Stromal cell of bone marrow (primary cell): ENCODE measurements at places on chromosomes 11 and 22.

GRCh38 chr22:32619614-32620426, 145.2 kb downstream of the FBXO7 start:
- peak; percentile 63 for DNase-seq

DNA sequence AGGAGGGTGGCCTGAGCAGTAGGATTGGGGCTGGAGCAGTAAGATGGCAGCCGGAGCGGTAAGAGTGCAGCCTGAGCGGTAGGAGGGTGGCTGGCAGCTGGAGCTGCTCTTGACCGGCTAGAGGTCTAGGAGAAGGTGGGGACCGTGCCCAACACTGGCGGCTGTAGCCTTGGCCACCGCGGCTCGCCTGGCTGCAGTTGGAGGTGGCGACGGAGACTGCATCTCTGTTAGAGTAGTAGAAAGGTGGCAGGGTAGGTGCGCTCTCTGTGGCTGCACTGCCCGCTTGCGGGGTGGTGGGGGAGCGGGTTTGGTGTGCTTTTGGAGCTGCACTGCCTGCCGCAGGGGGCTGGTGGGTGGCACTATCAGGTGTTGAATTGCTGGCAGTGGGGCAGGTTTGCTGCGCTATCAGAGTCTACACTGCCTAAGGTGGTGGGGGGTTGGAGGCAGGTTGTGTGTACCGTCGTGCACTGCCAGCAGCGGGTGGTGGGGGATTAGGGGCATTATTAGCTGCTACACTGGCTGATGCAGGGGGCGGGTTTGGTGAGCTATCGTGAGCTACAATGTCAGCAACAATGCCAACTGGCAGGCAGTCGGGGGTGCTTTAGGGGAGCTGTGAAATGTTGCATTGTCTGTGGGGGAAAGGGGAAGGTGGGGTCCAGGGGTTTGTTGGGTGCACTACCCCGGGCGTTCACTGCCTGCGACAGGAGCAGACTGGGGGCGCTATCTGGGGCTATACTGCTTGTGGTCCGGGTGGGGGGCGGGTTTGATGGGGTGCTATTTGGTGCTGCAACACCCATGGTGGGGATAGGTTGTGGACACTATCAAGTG, 4461.3 kb upstream of the OR11H1 start:
- DNase-seq: no peak

- DNase-seq: no peak
Measured at GRCh38 chr11:133180201-133180600, 352.1 kb downstream of the OPCML start.

- DNase-seq: no peak
Measured at GRCh38 chr11:19395050-19395449, 154.3 kb upstream of the E2F8 start.

DNA sequence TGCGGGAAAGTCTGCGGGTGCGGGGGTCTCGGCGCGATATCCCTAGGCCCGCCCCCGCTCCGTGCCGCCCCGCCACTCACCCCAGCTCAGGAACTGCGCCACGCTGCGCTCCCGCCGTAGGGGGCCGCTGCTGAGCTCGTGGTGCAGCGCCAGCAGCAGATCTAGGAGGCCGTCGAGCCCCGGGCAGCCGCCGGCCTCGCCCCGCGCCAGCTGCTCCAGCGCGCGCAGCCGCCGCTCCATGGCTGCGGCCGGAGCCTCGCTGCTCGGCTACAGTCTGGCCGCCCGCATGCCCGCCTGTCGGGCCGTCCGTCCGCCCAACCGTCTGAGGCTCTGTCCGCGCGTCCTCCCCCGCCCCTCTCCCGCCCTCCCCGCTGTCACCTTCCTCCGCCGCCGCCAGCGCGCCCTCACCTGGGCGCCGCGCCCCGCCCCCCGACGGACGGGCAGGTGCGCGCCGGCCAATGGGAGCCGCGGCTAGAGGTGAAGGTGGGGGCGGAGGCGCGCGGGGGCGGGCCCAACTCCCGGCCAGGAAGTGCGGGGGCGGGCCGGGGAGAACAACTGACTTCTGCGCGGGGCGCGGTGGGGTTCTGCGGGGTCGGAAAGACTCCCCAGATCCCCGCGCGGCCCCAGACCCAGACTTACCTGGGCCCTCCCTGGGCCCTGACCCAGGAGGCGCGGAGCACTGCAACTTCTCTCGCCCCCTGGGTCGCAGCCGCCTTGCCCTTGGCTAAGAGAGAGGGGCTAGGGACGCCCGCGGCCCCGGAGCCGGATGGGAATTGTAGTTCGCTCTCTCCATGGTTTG, at the start of gene CDC42BPG:
CDC42BPG (minus strand) TSS at position 324 of the 799 bp plus-strand sequence; CDS start at position 240, 84 bp downstream.
- peak; percentile 25 for DNase-seq

DNA sequence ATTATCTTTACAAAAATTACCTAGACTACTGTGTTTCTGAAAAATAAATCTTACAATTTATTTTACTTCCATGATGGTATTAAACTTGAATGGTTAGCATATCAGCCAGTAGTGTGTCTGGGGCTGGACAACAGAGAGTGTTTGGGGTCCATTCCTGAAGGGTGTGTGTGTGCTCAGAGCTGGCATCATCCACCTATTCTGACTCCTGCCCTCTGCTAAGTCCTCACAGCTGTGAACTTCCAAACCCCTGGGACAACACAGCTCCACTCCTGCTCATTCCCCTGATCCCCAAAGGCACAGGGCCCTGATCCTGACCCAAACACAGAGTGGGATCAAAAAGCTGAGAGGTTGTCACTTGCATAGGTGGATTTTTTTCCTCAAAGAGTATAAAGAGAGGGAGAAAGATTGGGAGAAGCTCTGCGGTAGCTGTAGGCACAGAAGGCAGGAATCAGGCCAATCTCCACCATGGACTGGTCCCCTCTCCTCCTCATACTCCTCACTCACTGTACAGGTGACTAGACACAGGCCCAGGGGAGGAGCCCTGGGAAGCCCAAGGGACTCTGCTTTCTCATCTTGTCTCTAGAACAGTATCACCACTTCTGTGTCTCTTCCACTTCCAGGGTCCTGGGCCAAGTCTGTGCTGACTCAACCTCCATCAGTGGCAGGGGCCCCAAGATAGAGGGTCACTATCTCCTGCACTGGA, 55.7 kb upstream of the TOP3B start:
- no peak for DNase-seq

DNA sequence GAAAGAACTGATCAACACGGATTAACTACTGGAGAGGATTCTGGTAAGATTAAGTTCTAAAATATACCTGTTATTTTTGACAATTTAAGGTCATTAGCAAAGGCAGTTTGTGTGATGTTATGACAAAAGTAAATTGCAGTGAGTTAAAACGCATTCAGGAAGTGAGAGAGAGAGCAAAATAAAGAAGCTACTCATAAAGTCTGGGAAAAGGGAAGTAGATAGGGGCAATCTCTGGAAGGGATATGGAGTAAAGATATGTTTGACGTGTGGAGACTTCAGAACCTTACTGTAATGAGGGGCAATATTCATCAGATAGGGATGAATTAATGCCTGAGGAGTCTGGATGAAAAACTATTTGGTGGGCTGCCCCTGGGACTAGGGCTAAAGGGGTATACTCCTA, 16.8 kb downstream of the OR56B4 start:
- DNase-seq: no peak

GRCh38 chr11:128551611-128552335, 35.6 kb downstream of the ETS1 start:
- no peak for DNase-seq

- DNase-seq: no peak
Measured at GRCh38 chr22:48689206-48689605, 1138.5 kb downstream of the BRD1 start.

DNA sequence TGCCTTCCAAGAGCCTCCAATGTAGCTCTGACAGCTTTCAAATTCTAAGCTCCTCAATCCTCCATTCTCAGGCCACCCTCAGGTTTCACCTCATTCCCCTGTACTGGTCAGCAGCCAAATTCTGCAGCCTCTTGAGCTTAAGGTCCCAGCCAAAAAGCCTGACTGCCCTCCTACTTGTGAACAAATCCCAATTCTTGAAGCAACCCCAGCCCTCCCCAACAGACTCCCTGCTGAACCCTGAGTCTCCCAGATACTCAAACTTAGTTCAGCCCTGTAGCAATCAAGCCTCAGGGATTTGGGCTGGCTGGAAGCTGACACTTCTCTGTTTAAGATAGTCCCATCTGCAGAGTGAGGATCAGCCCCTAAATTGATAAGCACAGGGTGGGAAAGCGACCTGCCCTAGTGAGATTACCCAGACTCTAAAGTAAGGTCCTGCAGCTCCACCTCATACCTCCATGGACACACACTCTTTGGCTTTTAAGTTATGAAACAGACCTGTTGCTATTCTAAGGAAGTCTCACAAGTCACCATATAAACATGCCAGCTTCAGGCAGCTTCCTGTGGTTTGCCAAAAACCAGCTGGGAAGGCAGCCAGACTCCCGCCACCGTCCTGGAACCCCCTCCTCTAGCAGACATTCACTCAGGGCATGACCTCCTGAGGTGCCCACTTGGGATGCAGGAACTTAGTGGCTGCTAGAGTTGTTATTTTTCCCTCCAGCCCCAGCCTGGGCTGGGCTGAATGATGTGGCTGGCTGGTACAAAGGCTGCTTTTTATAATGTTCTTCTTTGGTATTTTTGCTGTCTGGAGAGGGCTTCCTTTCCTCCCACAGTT, 82.5 kb upstream of the PICALM start:
- DNase-seq: no peak

GRCh38 chr11:115198321-115198741, 305.9 kb downstream of the CADM1 start:
- DNase-seq: no peak

- no peak for DNase-seq
Measured at GRCh38 chr11:131240421-131240820, 130.0 kb upstream of the NTM start.

DNA sequence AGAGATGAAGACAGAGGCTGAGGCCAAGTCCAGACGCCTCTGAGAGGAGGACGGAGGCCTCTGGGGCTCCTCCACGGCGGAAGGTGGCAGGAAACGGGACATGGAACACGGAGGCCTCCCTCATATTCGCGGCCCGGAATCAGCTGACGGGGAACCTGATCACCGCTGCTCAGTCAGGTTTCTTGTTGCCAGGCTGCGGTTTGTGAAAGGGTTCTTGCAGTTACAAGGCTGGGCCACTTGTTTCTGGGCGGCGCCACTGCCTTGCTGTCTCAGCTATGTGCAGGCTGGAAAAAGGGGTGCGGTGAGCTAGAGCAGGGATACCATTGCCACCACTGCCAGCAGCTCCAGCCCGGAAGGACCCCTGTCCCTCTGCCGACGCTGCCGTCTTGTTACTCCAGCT, 10.0 kb upstream of the MMP1 start:
- peak; percentile 18 for DNase-seq

GRCh38 chr22:45101515-45102227, 62.1 kb upstream of the NUP50 start:
- DNase-seq: peak; percentile 65

GRCh38 chr11:96228910-96229309, 114.1 kb downstream of the MAML2 start:
- DNase-seq: no peak

DNA sequence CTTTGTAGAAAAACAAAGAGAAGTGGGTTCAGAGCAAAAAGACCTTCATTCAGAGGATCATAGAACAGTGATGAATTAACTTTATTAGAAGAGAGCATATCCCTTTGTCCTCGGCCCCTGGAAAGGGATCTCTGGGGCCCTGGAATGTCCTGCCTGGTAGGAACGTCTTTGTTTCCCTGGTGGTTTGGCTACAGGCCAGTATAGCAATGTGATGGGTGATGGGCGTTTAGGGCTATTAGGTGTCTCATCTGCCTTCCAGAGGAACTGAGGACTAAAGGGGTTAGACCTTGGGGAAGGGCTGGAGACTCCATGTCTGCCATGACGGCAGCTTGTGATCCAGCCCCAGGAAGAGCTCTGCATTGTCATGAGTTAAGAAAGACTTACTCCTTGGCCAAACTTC, 9.1 kb downstream of the APOL4 start:
- no peak for DNase-seq

GRCh38 chr11:19849107-19849789, 136.6 kb downstream of the NAV2 start:
- no peak for DNase-seq

DNA sequence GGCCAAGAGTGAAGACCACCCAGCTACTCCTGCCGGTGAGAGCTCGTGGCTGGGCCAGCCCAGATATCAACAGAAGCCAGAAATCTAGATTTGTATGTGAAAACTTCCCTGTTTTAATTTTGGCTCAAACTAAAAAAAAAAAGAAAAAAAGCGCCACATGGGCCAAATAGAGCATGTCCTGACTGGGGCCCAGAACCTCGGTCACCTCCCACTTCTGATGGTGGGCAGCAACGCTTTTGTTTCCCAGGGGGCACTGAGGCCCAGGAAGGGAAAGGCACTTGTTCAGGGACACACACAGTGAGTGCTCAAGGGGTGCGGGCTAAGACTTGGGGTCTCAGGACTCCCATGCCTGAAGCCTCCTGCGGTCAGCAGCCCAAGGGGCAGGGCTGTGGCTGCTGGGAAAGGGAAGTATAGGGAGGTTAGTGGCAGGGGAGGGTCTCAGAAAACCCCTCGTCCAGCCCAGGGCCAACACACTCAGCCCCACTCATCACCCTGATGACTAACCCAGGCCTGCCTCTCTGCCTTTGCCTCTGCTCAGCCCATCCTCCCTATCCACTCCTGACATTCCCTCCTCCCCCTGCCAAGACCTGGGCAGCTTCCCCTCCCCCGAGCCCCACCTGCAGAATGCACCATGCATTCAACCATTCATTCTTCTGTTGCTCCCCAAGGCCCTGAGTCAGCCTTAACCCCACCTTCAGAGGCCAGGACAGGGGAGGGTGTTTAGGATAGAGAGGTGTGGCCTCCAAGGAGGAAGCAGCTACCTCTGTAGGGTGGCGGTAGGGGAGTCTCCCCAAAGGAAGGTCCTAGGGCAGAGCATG, 30.0 kb upstream of the TCF20 start:
- DNase-seq: no peak

- DNase-seq: peak; percentile 24
Measured at GRCh38 chr11:36672815-36673450, 74.9 kb upstream of the RAG2 start.

- DNase-seq: peak; percentile 9
Measured at GRCh38 chr11:85182441-85183387, 444.4 kb downstream of the DLG2 start.

- no peak for DNase-seq
Measured at GRCh38 chr22:30314915-30315314, 11.8 kb downstream of the TBC1D10A start.

DNA sequence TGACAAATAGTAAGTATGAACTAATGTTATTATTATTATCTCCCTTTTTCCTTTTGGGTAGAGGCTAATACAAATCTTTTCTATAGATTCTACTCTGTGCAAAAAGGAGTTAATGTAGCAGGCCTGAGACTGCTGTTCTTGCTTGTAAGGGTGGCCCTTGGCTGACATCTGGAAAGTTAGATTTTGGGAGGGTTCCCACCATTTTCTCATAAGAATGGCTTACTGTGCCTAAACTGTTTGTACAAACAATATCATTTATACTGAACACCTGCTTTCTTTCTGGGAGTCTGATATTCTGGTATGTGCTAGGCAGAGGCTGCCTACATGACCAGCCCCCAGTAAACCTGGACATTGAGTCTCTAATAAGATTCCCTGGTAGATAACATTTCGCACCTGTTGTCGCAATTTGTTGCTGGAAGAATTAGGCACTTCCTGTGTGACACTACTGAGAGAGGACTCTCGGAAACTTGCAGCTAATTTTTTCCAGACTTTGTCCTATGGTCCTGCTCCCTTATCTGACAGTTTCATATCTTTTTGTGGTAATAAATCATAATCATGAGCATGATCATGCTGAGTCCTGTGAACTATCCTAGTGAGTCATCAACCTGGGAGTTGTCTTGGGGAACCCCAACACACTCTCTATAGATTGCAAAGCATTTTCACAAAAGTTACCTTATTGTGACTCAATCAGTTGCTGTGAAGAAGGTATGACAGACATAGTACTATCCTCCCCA, 257.7 kb upstream of the CCDC90B start:
- no peak for DNase-seq

- DNase-seq: no peak
Measured at GRCh38 chr11:27076121-27076589, 35.5 kb downstream of the BBOX1 start.
